ENCODE measurements at places on chromosomes 4 and X.

GRCh38 chr4:36320117-36320896, 38.9 kb downstream of the DTHD1 start:
- DNase-seq = no peak

DNA sequence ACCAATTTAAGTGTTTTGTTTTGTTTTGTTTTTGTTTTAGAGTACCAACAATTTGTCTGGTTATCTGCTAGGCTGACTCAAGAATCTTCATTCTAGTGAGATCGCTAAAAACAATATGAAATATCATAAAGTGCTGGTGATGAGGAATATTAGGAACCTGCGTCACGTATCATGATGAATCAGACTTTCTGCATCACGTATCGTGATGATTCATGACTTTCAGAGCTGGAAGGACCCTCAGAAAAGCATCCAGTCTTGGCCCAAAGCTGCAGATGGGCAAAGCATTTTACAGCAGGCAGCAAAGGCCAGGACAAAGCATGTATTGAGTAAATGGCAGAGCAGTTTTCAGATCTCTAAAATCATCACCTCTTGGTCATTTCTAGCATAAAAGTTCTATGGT, 278.0 kb upstream of the BOD1L1 start:
- no peak for DNase-seq

GRCh38 chr4:74235135-74235534, 73.1 kb upstream of the EPGN start:
- no peak for DNase-seq

GRCh38 chrX:37666516-37666915, 19.1 kb upstream of the XK start:
- no peak for DNase-seq

DNA sequence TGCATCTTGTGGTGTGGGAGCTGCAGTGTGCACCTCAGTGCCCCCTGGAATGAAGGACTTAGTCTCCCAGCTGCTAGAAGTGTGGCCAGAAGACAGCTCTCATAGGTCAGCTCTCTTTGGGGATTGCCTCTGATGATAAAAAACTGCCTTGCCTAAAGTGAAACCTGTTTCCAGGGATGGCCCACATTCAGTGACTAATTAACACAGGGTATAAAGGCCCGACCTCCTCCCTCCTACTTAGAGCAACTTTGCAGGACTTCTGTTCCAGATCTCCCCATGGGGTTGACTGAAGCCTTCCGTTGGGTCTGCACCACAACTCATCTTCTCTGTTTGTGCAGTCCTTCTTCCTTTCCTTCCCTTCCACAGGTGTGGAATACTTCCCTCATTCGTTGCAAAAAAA, 53.2 kb downstream of the SPINK2 start:
- no peak for DNase-seq

DNA sequence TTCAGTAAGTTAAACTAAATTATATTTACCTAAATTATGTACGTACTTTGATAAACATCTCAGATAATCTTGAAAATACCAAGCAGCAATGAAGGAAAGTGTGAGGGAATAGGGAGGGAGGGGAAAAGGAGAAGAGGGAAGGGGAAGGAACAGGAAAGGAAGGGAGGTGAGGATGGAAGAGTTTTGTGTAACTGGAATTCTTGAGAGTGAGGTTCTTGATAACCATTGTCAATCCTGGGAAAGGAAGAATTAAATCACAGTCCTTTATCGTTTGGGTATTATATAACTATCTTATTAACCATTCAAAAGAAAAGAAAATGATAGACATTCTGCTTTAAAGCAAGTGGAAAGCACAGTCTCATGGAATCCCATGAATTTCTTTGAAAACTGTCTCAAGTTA, 795.0 kb downstream of the CCSER1 start:
- DNase-seq = no peak

- DNase-seq = no peak
Observed at GRCh38 chr4:40283413-40283812, 51.7 kb upstream of the CHRNA9 start.

GRCh38 chrX:14300376-14300775, 229.0 kb upstream of the GLRA2 start:
- DNase-seq = no peak

GRCh38 chr4:22338796-22339195, 177.1 kb downstream of the ADGRA3 start:
- DNase-seq = no peak

GRCh38 chrX:45714866-45715265, 514.2 kb upstream of the DIPK2B start:
- no peak for DNase-seq

GRCh38 chrX:41684940-41685339, 3.8 kb upstream of the GPR34 start:
- no peak for DNase-seq

DNA sequence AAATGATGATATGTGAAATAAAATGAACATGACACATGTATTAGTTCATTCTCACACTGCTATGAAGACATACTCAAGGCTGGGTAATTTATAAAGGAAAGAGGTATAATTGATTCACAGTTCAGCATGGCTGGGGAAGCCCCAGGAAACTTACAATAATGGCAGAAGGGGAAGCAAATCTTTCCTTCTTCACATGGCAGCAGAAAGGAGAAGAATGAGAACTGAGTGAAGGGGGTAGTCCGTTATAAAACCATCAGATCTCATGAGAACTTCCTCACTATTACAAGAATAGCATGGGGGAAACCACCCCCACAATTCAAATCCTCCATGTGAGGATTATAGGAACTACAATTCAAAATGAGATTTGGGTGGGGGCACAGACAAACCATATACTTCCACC, 243.9 kb upstream of the GYPA start:
- DNase-seq = no peak

- no peak for DNase-seq
Observed at GRCh38 chr4:108601532-108601931, 18.8 kb upstream of the RPL34 start.

- DNase-seq = no peak
Observed at GRCh38 chrX:109959356-109959871, 43.5 kb upstream of the TMEM164 start.

DNA sequence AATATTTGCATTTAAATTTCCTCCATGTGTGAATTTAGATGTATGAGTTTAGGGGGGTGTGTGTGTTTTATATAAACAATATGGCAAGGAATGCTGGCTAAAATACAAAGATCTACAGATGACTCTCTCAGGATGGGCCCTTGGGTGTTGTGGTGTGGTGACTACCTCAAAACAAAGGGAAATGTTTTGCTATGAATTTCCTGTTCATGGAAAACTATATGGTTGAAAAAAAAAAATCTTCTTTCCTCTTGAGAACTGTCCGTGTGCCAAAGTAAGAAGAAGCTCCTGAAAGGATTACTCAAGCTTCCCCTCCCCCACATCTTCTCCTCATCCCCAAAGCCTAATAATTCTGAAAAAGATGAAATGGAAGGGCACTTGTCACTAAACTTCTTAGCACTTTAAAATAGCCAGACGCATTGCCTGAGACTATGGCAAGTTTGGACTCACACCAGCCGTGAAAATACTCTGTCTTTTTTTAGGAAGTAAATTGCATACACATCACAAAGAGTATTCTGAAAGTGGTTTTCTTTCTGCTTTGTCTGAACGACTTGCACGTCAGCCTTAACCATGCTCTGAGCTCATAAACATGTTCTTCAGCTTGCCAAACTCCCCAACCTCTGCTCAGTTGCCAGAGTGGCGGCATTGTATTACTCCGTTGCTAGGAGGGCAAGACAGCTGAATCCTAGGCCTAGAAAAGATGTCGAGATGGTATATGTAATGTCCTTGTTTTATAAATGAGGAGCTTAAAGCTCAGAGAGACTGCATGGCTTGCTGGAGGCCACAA, 250.4 kb upstream of the JADE1 start:
- DNase-seq = no peak

- no peak for DNase-seq
Observed at GRCh38 chr4:89069481-89069880, 12.5 kb upstream of the FAM13A start.

DNA sequence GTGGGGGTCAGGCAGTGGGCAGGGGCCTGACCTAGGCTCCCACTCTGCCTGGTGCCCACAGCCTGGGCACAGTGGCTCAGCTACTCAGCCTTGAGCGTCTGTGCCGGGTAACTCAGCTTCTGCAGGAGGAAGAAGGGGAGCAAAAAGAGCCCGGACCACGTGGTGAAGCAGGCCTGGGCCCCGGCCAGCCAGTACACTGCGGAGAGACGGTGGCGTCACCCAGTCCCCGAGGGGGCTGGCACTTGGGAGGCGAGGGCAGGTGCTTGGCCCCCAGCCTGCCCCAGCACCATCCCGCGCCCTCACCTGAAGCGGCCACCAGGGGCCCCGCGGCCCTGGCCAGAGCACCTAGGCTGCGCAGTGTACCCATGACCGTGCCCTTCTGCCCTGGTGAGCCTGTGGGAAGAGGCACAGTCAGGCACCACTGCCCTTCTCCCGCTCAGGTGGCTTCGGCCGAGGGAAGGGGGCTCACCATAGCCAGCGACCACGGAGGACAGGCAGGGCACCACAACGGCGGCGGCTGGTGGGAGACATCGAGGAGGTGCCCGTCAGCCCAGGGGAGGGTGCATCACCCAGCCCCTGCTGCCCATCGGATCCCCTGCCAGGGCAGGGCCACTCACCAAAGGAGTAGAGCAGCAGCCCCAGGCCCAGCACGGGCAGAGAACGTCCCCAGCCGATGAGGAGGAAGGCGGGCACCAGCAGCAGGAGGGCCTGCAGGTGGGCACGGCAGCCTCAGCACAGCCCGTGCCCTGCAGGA, 32.3 kb downstream of the NOP14 start:
- peak; percentile 67 for DNase-seq

DNA sequence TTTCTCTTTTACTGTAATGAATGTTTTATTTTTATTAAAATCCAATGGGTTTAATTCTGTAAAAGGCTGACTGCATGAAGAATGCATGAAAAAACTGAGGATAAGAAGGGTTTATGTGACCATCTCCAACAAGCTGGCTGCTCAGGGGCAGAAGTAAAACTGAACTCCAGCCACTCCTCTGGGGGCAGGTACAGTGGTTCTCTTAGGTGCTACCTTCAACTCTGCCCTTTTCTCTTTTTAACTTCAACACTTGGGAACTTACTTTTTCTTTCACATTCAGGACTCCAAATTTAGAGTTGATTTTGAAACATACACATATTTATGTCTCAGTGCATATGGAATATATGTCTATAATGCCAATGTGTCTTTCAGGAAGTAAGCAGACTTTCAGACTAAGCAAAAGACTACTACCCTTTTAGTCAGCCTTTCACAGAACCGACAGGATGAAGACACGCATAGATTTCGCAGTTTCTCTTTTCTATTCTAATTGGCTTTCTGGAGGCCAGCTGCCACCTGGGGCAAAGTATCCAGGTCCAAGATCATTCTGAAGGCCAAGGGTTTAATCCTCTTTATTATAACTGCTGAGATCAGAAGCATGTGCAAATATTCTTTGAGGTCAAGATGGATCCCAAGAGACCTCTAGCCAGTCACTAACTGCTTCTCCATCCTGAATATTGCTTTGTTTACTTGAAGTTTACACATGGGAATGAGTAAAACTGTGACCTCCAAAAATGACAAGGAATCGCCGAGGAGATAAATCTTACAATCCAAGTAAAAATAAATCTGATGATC, 30.7 kb downstream of the HS3ST1 start:
- DNase-seq = no peak

- DNase-seq = no peak
Observed at GRCh38 chr4:25075851-25076250, 45.1 kb upstream of the LGI2 start.

GRCh38 chr4:75843596-75843995, 58.7 kb downstream of the PPEF2 start:
- no peak for DNase-seq

DNA sequence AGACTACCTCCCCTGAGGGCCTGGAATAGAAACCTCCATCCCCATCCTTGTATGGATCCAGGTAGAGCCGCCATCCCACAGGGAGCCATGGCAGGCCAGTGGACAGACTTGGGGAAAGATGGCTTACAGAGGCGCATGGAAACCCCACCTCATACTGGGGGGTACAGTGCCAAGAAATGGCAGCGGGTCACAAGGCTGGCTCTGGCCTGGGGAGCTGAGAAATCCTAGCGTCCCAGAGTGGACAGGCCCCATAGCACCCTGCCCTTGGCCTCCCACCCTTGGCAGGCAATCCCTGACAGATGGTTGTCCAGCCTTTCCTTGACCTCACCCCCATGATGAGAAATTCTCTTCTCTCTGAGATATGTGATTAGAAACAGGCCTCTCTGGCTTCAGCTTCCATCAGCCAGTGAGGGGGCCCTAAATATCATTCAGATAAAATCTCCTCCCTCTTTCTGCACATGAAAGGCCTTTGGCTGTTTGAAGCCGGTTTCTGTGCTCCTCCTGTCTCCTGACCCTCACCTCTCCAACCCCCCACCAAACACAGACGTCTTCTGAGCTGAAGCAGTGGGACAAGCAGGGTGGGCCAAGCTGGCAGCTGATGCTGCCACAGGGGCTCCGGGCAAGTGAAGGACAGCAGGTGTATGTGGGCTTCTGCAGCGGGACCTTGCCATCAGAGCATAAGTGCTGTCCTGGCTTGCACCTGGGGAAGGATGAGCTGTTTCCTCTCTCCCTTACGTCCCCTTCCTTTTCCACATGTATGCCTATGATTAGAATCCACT, 204.4 kb upstream of the MAMLD1 start:
- no peak for DNase-seq

- no peak for DNase-seq
Observed at GRCh38 chrX:150525061-150525919, 43.1 kb upstream of the MTM1 start.

GRCh38 chr4:123418351-123418931, 21.8 kb downstream of the SPRY1 start:
- DNase-seq = no peak

- no peak for DNase-seq
Observed at GRCh38 chr4:2914256-2915126, 48.7 kb downstream of the NOP14 start.

GRCh38 chr4:188550296-188550695, 411.1 kb downstream of the TRIML1 start:
- DNase-seq = no peak

DNA sequence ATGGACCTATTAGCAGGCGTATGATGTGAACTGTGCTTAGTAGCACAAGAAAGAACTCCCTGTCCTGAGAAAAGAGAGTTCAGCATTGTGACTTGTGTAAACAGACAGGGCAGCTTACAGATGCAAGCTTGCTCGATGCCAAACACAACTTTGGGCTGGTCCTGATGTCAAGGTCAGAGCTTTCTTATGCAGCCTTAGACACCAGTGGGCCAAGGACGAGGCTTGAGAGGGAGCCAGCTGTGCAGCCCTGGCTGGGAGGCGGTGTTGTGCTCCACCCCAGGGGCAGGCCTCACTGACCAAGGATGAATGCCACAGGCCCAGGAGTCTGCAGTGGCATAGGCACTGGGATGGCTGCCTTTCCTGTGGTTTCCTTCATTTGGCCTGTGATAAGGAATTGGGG, 35.4 kb downstream of the JADE1 start:
- no peak for DNase-seq

GRCh38 chr4:3871181-3871852, 105.1 kb downstream of the ADRA2C start:
- DNase-seq = peak; percentile 61

GRCh38 chrX:97159916-97160800, 276.4 kb downstream of the RPA4 start:
- no peak for DNase-seq

DNA sequence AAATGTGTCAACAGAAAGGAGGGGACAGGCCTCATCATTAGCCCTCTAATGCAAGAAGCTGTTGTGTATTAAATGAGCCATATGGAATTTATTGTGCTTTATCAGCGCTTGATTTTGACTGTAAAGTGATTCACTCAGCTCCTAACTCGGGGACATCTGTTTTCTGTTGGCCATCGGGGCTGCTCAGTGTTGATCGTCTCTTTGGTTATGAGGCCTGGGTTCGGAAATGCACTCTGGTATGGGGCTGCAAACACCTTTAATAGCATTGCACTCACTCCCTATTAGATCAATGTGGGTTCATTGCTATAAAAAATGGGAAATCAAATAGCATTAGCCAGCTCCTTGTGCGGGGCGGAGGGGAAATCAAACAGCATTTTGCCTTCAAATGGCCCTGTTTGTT, 6.4 kb downstream of the ARX start:
- DNase-seq = no peak

Measured in left forelimb (tissue), 1 donor.